ENCODE measurements at places on chromosomes 7 and 10. TPM values are rescaled to one million over a fixed set of nuclear protein-coding genes. Genes with fewer than 3 reads are reported as not detected.

The AMPH gene
- 7.7 TPM for total RNA-seq

- no peaks in the 10 kb centered on the region for H3K4me1 ChIP-seq
- no peak overlapping the region for H3K4me3 ChIP-seq
- H3K27ac ChIP-seq: no peak overlapping the region
- H3K27me3 ChIP-seq: no peaks in the 10 kb centered on the region
- H3K36me3 ChIP-seq: no peaks in the 10 kb centered on the region
Measured at GRCh38 chr10:31288001-31288400, 31.0 kb upstream of the ZEB1 start.

DNA sequence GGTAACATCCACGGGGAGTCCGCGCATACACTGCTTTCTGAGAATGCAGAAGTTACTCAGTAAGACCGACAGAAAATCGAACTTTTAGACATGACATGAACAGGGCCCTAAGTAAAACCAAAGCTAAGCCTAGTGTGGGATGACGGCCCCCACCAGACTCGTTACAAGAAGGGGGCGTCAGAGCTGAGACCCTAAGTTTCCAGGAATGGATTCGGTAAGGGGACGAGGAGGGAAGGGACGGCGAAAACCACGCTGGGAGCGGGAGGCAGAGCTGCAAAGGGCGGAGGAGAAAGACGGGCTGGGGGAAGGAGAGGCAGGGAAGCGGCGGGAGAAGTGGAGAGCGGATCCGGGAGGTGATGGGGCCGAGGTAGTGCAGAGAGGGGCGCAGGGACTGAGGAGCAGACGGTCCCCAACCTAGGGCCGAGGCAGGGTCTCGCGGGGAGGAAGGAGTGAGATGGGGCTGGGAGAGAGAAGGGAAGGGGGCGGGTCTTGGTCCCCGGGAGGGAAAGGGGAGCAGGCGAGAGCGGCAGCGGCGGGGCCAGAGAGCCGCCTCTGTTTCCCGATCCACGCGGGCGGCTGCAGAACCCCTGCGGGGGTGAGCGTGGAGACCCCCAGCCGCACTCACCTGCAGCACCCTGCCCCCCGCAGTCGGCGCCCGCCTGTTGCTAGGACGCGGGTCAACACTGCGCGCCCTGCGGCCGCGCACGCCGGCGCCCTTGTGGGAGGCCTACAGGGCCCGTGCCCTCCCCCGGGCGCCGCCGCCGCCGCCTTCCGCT, 513 bp downstream of the ODAD2 start:
- DNase-seq: peak; percentile 69
- peaks cover 3% of the 10 kb centered on the region for H3K4me1 ChIP-seq
- peaks cover 3% of the 10 kb centered on the region for H3K27me3 ChIP-seq

The FAM131B gene
- total RNA-seq: 1.4 TPM

- H3K36me3 ChIP-seq: no peaks in the 10 kb centered on the region
- no peaks in the 10 kb centered on the region for H3K27me3 ChIP-seq
- H3K27ac ChIP-seq: no peak overlapping the region
- no peaks in the 10 kb centered on the region for H3K4me1 ChIP-seq
Measured at GRCh38 chr7:95327356-95327755, 3.0 kb upstream of the PON1 start.

DNA sequence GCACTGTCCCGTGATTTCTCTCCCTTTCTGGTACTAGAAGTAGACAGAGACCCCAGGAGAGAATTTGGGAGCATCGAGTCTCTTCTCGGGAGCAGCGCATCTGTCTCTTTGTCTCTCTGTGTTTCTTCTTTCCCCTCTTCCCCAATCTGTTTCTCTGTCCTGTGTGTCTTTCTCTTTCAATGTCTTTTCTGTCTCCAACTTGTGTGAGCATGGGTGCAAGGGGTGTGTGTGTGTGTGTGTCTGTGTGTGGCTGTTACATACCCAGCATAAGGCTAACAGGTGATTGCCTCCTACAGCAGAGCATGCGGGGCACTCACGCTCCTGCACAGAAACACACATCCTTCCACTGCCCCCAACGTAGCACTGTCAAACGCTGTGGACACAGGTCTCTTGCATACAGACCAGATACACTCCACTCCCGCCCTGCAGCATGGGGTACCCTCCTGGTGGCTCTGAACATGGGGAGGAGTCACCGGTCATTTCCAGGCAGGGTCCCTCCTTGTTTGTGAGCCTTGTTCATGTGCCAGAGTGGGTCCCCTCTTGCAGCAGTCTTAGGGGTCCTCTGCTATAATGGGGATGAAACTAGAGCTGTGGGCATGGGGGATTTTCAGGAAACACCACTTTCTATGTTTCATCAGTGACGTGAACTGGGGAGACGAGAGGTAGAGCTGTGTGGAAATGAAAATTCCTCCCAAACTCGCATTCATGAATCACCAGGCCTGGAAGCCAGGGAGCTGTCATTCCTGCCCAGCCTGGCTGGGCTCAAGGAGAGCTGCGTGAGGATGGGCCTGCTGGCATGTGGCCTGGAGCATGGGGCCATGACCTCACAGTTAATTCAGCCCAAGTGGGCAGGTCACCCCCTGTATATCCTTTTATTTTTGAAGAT, 980 bp downstream of the ADAMTS14 start:
- peak; percentile 77 for DNase-seq
- H3K27ac ChIP-seq: peak overlapping the region; percentile 87
- peak overlapping the region; percentile 49 for H3K4me3 ChIP-seq
- peaks cover 65% of the 10 kb centered on the region for H3K4me1 ChIP-seq
- H3K36me3 ChIP-seq: peaks cover 20% of the 10 kb centered on the region

DNA sequence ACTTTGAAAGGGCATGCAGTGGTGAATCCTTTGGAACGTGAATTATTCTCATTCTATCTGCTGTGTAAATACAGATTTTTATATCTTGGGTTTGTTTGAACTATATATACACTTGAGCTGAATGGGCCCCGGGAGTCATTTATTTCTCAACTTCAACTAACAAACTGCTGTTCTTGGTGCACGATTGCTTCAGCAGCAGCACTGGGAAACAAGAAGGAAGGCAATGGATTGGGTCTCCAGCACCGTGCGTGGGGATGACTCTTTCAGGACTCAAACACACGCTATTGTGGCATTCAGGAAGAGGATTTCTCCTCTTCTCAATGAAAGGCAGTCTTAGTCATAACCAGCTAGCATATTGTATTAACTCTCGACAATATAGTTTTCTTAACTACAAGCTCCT, 226.0 kb upstream of the NFE2L3 start:
- no peak for DNase-seq
- H3K36me3 ChIP-seq: no peaks in the 10 kb centered on the region
- no peak overlapping the region for H3K4me3 ChIP-seq
- H3K27ac ChIP-seq: no peak overlapping the region
- H3K4me1 ChIP-seq: peaks cover 3% of the 10 kb centered on the region

The FRAT2 gene
- total RNA-seq: 5.3 TPM

GRCh38 chr7:35624299-35625186, 70.4 kb downstream of the HERPUD2 start:
- peaks cover 4% of the 10 kb centered on the region for H3K4me1 ChIP-seq
- H3K27ac ChIP-seq: no peak overlapping the region
- peaks cover 13% of the 10 kb centered on the region for H3K36me3 ChIP-seq
- no peaks in the 10 kb centered on the region for H3K27me3 ChIP-seq
- DNase-seq: peak; percentile 45

The DRGX gene
- not detected for total RNA-seq

The BBS9 gene
- 23.5 TPM for total RNA-seq

DNA sequence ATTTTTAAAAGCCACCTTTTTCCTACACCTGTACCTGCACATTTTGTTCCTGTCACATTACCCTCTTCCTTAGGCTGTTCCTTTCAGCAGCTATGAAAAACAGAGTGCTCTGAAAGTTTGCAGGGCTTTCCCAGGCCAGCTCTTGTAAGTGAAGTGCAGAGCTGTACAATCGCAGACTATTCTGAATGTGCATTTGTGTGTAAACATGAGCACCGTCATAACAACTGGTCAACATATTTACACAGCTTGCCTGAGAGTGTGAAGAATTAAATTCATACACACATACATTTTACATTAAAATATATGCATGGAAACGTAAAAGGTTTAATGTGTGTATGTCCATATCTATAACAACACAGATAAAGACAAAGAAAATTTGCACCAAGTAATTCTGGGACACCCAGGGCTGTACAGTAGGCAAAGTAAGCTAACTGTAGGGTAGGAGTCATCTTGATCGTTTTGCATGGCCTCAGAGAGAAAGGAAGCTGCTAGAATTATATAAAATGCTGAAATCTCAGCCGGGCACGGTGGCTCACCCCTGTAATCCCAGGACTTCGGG, 23.6 kb upstream of the LYZL1 start:
- DNase-seq: no peak
- no peaks in the 10 kb centered on the region for H3K4me1 ChIP-seq
- H3K4me3 ChIP-seq: no peak overlapping the region
- H3K36me3 ChIP-seq: no peaks in the 10 kb centered on the region
- no peak overlapping the region for H3K27ac ChIP-seq

The LRIT1 gene
- not detected for total RNA-seq

GRCh38 chr10:60397792-60398191, 8.1 kb upstream of the ANK3 start:
- no peaks in the 10 kb centered on the region for H3K36me3 ChIP-seq
- H3K4me1 ChIP-seq: no peaks in the 10 kb centered on the region
- no peaks in the 10 kb centered on the region for H3K27me3 ChIP-seq
- no peak overlapping the region for H3K27ac ChIP-seq

The CFAP70 gene
- 1.3 TPM for total RNA-seq

- H3K27me3 ChIP-seq: peaks cover 3% of the 10 kb centered on the region
- H3K27ac ChIP-seq: no peak overlapping the region
- DNase-seq: no peak
- H3K4me3 ChIP-seq: no peak overlapping the region
- peaks cover 13% of the 10 kb centered on the region for H3K4me1 ChIP-seq
Measured at GRCh38 chr10:102389894-102390293, 5.6 kb upstream of the NFKB2 start.

The ZNF488 gene
- 1.2 TPM for total RNA-seq

DNA sequence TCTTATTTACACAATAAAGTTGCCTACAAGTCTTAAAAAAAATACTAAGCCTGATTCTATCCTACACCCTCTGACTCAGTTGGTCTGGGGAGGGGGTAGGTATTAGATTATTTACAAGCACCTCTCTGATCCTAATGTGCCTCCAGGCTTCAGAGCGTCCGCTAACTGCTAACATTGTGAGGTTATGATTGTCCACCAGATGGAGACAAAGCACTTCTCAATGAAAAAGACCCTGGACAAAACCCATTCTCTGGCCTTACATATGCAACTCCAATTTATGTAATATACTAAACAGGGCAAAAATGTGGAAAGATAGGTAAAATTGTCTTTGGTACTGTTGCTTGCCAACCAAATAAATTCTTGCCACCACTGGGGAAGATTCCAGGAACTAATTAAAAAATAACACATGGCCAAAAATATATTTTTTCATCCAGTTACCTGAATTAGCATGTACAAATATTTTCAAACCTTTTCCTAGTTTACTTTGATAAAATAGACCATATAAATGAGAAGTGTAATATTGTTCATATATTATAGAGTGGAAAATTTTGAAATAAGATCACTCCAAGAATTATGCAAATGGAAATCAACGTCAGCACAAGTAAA, 92.4 kb downstream of the KIF20B start:
- no peaks in the 10 kb centered on the region for H3K4me1 ChIP-seq
- H3K4me3 ChIP-seq: no peak overlapping the region
- no peak overlapping the region for H3K27ac ChIP-seq
- no peaks in the 10 kb centered on the region for H3K36me3 ChIP-seq

DNA sequence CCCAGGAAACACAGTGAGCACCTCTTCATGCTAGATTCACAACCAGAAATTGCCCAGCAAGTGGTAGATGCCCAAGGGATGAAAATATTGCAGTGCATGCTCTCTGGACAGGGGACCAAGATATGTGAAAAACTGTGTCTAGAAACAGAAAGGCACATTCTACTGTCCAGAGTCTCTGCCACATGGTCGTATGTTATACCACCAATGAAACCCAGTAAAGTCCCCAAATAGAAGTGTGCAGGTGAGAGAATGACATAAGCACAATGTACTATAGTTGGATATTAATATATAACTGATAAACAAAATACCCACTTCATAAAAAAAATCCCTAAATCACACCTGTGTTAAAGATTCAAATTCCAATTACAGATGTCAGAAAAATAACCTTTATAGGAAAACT, 43.8 kb downstream of the RASGEF1A start:
- peaks cover 22% of the 10 kb centered on the region for H3K27me3 ChIP-seq
- peaks cover 2% of the 10 kb centered on the region for H3K4me1 ChIP-seq
- no peak overlapping the region for H3K4me3 ChIP-seq
- H3K27ac ChIP-seq: no peak overlapping the region

GRCh38 chr10:44242091-44242490, 142.8 kb downstream of the CXCL12 start:
- H3K4me3 ChIP-seq: no peak overlapping the region
- no peaks in the 10 kb centered on the region for H3K36me3 ChIP-seq
- H3K4me1 ChIP-seq: no peaks in the 10 kb centered on the region
- H3K27me3 ChIP-seq: no peaks in the 10 kb centered on the region
- H3K27ac ChIP-seq: no peak overlapping the region

DNA sequence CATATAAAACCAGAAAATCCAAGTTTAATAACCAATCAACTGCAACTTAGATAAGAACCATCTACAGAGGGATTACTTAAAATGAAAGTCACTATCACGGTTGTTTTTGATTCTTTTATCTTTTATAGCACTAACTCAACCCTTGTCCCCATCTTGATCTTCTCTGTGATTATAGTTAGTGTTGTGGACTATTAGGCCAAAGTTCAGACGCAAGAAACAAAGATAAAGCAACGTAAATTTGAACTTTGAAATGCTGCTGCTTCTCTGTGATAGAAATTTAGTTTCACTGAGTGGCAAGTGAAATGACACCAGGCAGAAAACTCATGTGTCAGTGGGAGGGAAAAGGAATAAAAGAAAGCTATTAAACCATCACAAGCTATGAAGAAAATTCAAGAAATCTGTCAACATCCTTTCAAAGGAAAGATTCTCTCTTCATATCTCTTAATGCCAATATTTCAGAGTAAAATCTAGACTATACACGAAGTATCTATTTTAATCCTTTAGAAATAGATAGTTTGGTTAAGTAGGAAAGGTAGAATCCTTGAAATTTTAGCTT, 71.8 kb upstream of the MALRD1 start:
- H3K27me3 ChIP-seq: no peaks in the 10 kb centered on the region
- no peaks in the 10 kb centered on the region for H3K4me1 ChIP-seq
- no peak for DNase-seq
- H3K27ac ChIP-seq: no peak overlapping the region
- no peaks in the 10 kb centered on the region for H3K36me3 ChIP-seq

The KCND2 gene
- total RNA-seq: 1.3 TPM

The ZNF117 gene
- total RNA-seq: 11.5 TPM

The FAM180A gene
- 0.62 TPM for total RNA-seq

DNA sequence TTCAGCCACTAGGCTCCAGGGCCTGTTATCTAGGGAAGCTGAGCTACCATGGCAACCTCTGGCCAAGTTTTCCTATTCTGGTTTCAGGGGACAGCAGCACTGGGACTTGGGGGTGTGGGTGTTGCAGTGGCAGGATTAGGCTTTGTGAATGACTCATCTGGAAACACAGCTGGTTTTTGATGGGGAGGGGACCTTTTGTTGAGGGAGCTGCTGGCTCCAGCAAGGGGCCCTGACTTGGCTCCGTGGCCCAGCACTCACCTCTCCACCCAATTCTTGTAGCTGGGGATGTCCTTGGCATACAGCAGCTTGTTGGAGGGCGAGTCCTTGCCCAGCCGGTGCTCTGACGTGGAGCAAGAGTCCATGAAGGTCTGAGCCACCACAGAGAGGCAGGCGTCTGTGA, 435.9 kb downstream of the PLXNA4 start:
- no peak overlapping the region for H3K4me3 ChIP-seq

- DNase-seq: peak; percentile 62
- H3K27me3 ChIP-seq: peaks cover 2% of the 10 kb centered on the region
- H3K4me1 ChIP-seq: no peaks in the 10 kb centered on the region
- H3K36me3 ChIP-seq: no peaks in the 10 kb centered on the region
Measured at GRCh38 chr10:48885376-48885775, 54.3 kb downstream of the LRRC18 start.

The RARRES2 gene
- total RNA-seq: 43.4 TPM

- no peaks in the 10 kb centered on the region for H3K36me3 ChIP-seq
- no peak for DNase-seq
- no peak overlapping the region for H3K4me3 ChIP-seq
- H3K4me1 ChIP-seq: peaks cover 19% of the 10 kb centered on the region
- H3K27ac ChIP-seq: no peak overlapping the region
Measured at GRCh38 chr10:69906425-69906824, 104.7 kb downstream of the COL13A1 start.

Measured in muscle of leg (tissue), 16 donors.